ENCODE measurements at places on chromosomes 12 and 14.
A peak's percentile ranks its signal among the peaks of the same experiment; 100 is the strongest.

GRCh38 chr14:67221248-67221981 lies 19.8 kb upstream of the PALS1 start:
- peak; percentile 46 for DNase-seq

DNA sequence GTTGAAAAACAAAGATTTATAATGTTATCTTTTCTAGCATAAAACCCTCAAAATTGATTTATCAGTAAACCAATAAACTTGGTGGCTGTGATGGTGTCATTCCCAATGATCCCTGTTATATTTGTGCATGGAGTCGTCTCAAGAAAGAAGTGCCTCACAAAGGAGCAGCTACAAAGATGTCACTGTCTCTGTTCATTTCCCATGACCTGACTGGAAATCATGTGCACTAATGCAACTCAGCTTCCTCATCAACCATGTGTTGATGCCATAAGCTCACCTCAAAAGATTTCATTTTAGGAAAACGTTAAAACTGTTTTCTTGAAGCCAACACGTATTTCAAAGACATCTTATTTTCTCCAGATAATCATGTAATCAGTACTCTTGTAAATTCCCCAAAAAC lies 28.8 kb downstream of the CLEC1A start:
- no peak for DNase-seq

DNA sequence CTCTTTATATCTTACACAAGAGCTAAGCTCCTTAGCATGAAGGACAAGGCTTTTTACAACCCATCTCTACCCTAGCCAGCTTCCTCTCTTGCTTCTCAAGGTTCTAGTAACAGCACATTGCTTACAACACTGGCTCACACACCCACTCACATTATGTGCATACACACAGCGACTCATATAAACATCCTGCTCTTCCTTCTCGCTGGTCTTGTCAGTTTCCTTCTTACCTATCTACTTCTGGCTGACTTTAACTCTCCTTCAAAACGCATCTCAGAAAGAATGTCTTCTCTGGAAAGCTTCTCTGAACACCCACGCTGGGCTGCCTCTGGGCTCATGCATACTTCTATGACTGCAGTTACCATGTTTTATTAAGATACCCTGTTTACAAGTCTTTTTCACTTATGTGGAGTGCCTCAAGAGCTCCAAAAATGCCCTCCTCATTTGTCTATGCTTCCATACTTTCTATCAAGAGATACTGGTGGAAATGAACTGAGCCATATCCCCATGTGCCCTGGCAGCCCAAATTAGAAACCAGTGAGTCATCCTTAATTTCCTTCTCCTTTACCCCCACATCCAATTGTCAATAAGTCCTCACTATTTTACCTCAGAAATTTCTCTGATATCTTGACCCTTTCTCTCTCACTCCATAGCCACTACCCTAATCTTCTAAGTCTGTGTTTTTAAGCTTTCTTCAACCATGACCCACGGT lies 126.9 kb upstream of the KRAS start:
- DNase-seq, result peak; percentile 63

GRCh38 chr12:52036587-52037171 lies 14.6 kb upstream of the NR4A1 start:
- no peak for DNase-seq

- no peak for DNase-seq
These were observed 64.2 kb upstream of the CSRP2 start for GRCh38 chr12:76943008-76943407.

- DNase-seq, result no peak
These were observed 553 bp upstream of the DAZAP2 start for GRCh38 chr12:51238037-51238509.

- DNase-seq, result no peak
These were observed 58.7 kb downstream of the ZNF641 start for GRCh38 chr12:48292040-48292439.

DNA sequence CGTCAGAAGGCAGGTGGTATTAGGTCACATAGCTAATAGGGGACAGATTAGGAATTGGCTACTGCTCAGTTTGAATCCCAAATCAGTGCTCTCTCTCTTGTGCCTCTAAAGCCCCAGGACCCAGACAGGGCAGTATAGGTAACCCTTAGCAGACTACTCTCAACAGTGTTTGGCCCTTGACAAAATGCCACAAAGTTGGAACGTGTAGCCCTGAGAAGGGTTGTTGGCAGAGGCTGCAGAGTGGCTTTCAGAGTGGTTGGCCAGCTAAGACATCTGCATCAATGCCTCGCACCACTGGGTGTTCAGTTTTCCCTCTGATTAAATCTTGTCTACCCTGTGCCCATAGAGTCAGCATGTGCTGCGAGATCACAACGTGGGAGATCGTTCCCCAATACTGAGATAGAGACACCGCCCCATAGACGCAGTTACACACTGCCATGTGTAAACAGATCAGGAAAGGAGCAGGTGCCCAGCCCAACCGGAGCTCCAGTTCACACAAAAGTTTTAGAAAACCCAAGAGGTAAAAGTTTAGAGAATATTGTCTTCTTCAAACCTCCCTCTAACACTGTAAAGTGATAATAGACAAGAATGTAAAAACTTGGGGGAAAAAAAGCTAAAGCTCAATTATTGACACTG lies 48.3 kb downstream of the EML1 start:
- DNase-seq, result no peak

- no peak for DNase-seq
These were observed 657.8 kb downstream of the GALC start for GRCh38 chr14:87334997-87335685.

- DNase-seq, result no peak
These were observed 14.2 kb downstream of the IQSEC3 start for GRCh38 chr12:80681-81190.

DNA sequence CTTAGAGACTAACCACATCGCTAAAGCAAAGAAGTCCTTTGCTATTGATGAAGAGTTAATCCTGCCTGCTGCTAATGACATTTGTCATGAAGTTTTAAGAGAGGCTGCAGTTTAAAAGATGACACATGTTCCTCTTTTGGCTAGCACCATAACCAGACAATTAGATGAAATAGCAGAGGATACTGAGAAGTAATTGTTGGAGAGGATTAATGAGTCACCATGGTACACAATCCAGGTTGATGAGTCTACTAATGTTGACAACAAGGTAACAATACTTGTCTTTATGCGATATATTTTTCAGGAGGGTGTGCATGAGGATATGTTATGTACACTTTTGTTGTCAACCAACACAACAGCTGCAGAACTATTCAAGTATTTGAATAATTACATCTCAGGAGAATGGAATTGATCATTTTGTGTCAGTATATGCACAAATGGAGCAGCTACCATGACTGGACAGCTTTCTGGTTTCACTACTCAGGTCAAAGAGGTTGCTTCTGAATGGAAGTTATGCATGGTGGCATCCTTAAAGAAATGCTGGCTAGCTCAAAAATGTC lies 56.7 kb downstream of the LRRIQ1 start:
- no peak for DNase-seq

- DNase-seq, result no peak
These were observed 111.5 kb downstream of the PRMT8 start for GRCh38 chr12:3602488-3602887.

DNA sequence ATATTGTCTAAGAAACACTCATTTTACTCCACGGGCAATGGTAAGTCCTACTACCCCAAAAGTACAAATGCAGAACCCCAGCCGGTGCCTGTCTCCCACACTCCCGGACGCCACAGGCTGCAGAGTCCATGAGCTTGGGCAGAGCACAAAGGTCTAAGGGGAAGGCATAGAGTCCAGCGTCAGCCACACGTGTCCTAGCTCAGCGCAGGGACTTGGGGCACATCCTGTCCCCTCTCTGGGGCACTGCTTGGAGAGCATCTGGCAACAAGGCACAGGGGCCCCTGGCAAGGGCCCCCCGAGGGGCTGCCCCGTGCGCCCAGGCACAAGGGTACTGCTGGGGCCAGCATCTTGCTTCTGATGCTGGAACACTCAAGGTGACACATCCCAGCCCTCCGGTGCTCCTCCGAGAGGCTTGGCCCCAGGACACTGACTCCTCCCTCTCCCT lies 58.4 kb downstream of the BCL11B start:
- DNase-seq, result no peak

DNA sequence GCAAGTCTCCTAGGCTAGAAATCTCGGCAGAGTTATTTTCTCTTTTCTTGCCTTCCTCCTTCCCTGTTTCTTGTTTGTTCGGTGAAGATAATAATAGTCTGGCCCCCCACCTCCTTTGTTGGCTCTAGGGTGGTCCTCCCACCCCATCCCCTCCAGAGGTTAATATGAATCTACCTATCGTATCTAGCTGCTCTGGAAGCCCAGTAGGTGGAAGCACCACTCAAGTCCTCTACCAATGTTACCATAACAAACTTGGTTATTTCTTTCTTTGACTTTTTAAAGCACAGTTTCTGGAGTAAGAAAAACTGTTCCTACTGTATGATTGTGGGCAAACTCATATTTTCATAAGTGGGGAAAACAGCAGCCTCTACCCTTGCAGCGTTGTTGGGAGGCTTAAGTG lies 19.7 kb upstream of the GRIP1 start:
- DNase-seq, result no peak

- no peak for DNase-seq
These were observed 12.0 kb downstream of the DLK1 start for GRCh38 chr14:100738704-100739131.

DNA sequence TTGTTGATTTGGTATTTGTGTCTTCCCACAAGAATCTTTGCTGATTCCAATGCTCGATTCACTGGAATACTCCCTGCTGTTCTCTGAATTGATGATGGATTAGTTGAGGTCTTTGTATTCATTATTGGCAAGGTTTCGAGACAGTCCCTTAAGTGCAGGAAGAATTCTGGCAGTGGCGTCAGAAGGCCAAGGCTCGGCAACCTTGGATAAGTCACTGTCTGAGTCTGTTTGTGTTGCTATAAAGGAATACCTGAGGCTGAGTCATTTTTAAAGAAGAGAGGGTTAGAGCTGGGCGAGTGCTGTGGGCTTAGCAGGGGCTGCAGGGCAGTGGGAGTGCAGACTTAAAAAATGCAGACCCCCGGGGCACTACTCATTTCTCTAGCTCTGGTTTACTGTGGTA lies 56.9 kb downstream of the CHST11 start:
- DNase-seq, result no peak

DNA sequence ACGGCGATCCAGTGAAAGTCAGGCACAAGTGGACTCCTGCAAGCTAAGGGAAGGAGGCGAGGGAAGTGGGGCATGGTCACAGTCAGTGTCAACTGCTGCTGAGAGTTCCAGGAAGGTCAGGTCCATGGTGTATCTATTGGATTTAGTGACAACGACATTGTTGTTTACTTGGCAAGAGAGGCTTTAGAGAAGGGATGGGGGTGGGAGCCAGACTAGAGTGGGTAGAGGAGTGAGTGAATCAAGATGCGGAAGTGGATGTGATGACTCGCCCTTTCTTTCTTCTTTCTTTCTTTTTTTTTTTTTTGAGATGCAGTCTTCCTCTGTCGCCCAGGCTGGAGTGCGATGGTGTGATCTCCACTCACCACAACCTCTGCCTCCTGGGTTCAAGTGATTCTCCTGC lies 12.5 kb downstream of the P2RX7 start:
- no peak for DNase-seq

DNA sequence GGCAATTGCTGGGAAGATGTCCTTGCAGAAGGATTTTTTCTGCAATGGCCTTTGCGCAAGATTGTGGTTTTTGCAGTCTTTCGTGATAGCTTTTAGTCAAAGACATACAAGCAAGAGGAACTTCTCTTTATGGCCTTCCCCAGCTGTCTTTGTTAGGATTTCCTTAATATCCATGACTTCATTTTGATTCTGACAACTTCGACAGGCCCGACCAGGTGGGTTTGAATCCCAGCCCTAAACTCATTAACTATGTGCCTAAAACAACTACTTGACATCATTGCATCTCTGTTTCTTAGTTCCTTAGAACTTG lies 13.3 kb upstream of the VRK1 start:
- no peak for DNase-seq

- DNase-seq, result no peak
These were observed 36.0 kb upstream of the PLEKHG6 start for GRCh38 chr12:6274231-6275221.

DNA sequence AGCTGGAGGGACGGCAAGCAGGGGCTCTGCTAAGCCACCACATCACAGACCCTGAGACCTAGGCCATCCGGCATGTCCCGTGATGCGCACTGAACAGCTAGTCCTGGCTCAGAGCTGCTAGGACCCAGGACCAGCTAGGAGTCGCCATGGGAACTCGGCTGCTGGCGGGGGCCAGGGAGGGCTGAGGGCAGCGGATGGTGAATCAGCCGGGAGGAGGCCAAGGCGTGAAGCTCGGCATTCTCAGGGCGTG lies 5.1 kb downstream of the AHNAK2 start:
- peak; percentile 79 for DNase-seq

DNA sequence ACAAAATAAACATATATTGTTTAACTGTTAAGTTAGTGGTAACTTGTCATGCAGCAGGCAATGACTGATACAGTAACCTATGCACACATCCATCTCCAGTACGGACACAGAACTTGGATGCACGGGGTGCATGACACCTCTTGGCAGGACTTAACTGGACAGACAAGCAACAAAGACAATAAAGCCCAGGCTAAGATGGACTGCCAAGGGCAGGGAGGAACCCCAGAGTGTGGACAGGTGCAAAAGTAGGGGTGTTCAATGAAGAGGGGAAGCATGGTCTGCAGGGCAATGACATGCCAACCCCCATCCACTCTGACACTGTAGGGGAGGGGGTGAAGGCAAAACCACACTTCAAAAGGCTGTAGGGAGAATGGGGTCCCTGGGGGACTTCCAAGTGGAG lies 11.7 kb downstream of the SSH1 start:
- no peak for DNase-seq

- no peak for DNase-seq
These were observed 15.9 kb downstream of the PYROXD1 start for GRCh38 chr12:21453312-21453852.

- no peak for DNase-seq
These were observed 150.9 kb upstream of the PLEKHG7 start for GRCh38 chr12:92551853-92552397.

DNA sequence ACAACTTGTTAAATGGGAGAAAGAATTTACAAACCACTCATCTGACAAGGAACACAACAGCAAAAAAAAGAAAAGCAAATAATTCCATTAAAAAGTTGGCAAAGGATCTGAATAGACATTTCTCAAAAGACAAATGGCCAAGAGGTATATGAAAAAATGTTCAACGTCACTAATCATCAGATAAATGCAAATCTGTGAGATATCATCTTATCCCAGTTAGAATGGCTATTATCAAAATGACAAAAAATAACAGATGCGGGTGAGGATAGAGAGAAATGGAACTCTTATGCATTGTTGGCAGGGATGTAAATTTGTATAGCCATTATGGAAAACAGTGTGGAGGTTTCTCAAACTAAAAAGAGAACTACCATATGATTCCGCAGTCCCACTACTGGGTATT lies 29.9 kb downstream of the CYP46A1 start:
- DNase-seq, result no peak

DNA sequence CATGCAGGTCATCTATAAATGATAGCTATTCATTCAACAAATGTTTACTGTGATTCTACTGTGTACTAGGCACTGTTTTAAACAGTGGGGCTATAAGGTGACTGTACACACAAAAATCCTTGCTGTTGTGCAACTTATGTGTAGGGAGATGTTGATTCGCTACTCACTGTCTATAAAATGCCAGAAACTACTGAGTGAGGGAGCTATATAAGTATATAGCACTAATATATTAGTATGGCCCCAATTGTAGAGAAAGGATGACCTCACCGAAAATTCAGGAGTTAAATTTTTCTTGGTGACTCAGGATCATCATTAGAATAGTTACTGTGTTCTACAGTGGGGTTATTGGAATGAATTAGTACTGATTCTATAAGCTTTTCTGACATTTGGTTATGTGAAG lies 117.4 kb downstream of the TGFB3 start:
- peak; percentile 55 for DNase-seq
